ENCODE measurements at places on chromosomes 7 and 10.

- DNase-seq, result no peak
Observed at GRCh38 chr10:92691591-92692079, 1.9 kb downstream of the HHEX start.

- DNase-seq, result no peak
Observed at GRCh38 chr7:158299607-158300006, 288.0 kb downstream of the PTPRN2 start.

DNA sequence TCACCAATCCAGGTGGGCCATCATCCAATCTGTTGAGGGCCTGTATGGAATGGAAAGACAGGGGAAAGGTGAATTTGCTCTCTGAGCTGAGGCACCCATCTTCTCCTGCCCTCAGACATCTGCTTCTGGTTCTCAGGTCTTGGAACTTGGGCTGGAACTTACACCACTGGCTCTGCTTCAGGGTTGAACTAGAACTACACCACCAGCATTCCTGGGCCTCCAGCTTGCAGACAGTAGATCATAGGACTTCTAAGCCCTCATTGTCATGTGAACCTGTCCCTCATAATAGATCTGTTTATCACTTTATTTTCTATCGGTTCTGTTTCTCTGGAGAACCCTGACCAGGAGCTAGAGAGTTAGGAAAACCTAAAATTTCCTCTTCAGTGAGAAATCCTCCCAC lies 233.5 kb downstream of the CREB5 start:
- DNase-seq, result no peak

DNA sequence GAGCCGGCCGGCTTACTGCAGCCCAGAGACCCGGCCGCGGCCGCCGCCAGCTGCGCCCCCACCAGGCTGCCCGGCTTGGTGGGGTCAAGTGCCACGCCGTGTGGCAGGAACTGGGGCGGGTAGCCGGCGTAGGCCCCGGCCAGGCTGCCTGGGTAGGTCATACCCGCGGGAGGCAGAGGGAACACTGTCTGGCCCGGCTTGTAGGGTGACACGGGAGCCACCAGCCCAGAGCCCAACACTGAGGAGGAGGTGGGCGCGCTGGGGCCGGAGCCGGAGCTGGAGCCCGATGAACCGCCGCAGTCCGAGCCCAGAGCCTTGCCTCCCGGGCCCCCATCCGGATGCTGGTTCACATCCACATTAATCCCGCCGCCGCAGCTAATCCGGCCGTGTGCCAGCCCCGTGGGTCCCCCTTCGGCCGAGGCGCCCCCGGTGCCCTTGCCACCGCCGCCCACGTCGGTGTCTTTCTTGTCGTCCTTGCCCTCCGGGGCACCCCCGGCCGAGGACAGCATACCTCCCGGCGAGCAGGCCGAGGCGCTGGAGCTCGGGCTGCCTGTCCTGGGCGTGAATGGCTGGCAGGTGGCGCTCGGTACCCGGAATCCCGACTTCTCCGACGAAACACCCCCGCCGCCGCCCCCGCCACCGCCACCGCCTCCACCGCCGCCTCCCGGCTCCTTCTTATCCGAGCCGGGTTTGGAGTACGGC lies 2.0 kb downstream of the ZNF503 start:
- DNase-seq, result no peak

GRCh38 chr7:111855161-111855841 lies 293.0 kb upstream of the IMMP2L start:
- DNase-seq, result no peak

GRCh38 chr10:122186816-122187810 lies 84.0 kb upstream of the BTBD16 start:
- no peak for DNase-seq

- no peak for DNase-seq
Observed at GRCh38 chr7:7861211-7861633, 107.4 kb upstream of the GLCCI1 start.

DNA sequence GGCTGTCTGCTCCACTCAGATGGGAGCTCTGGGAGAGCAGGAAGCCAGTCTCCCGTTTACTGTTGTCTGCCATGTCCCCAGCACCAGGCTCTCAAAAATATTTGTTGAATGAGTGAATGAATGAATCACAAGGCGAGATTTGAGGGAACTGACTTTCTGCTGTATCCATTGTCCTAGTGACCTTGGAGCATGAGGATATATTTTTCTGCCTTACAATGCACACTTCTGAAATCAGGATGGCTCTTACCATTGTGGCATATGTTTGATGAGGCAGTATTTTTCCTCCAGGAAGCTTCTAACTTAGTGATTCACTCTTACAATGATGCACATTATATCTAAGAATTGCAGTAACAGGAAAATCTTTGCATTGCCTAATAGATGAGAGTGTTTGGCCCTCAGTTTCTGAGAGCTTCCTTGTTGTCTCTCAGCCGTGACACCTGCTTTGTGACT lies 136.4 kb downstream of the RPS24 start:
- no peak for DNase-seq

DNA sequence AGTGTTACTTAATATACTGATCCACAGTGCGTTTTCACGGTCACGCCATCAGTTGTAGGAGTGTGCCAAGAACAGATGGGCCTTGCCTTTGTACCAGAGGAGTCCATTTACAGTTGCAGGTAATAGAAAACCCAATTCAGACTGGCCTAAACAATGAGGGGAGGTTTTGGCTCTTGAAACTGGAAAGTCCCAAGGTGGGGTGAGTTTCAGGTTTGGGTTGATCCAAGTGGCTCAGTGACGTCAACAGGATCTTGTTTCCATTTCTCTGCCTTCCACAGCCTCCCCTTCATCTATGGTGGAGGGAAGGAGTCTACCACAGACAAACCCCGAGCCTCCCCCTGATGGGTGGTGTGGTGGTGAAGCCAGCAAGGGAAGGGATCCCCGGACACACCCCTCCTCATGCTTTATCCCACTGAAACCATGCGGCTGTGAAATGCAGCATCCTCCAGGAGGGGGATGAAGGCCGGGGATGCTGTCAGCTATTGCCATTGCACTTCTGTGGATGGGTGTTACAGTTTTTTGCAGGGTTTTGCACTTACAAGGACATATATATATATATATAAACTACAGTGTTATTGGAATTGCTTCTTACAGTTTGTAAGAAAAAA lies 14.8 kb upstream of the SH2D4B start:
- DNase-seq, result no peak

GRCh38 chr7:137626469-137627067 lies 220.2 kb downstream of the DGKI start:
- peak; percentile 22 for DNase-seq

GRCh38 chr7:37493123-37493522 lies 44.5 kb upstream of the ELMO1 start:
- DNase-seq, result no peak

GRCh38 chr10:89793649-89794254 lies 92.4 kb downstream of the KIF20B start:
- no peak for DNase-seq

DNA sequence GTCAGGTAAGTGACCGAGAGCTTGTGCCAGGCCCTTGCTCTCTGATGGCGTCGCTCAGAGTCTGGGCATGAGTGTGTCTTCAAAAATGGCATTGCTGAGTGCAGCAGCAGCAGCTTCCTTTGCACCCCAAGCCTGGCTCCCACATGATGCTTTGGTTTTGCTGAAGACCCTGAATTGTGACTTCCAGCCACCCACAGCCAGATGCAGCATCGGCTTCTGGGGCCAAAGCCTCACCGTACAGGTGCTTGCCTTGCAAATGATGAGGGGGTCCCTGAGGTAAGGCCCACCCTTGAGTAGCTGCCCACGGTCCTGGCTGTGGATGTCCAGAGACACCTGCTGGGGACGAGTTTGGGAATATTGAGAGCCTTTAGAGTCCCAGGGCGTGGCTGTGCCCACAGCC lies 57.9 kb downstream of the JAKMIP3 start:
- no peak for DNase-seq

GRCh38 chr7:25714013-25714412 lies 438.0 kb upstream of the NFE2L3 start:
- no peak for DNase-seq

DNA sequence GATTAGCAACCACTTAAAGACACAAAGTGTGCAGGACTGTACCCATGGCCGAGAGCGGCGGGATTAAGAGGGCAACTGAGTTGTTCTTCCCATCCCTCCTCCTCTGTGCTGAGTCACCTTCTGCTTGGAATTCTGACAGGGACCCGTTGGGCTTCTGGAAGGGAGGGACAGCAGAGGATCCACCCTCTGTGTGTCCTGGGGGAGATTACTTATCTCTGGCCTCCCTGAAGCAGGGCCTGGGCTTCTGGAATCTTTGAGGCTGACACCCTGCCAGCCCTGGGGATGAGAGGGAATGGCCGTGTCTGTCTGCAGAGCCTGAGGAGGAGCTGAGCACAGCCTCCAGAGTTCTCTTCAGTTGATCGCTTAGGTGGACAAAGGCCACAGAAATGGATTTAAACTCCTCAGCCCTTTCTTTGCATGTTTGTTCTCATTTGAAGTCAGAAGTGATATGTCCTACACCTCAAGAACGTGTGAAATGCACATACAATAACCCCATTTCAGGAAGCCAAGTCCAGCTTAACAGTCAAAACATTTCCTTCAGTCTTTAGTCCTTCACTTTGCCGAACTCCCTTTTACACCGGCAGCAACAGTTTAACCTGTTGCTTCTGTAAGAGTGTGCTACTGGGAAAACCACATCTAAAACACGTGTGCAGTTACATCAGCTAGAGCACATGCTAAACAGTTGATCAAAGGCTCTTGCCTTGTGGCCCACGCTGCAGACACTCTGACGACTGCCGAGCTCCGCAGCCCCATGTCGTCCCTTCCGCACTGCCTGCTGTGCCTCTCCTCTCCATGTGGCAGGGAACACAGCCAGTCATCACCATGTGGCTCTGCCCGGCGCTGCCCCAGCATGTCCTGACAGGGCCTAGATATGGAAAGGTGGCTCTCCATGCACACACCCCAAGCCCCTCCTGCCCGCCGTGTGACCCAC lies 55.7 kb downstream of the IKZF1 start:
- DNase-seq, result peak; percentile 68

DNA sequence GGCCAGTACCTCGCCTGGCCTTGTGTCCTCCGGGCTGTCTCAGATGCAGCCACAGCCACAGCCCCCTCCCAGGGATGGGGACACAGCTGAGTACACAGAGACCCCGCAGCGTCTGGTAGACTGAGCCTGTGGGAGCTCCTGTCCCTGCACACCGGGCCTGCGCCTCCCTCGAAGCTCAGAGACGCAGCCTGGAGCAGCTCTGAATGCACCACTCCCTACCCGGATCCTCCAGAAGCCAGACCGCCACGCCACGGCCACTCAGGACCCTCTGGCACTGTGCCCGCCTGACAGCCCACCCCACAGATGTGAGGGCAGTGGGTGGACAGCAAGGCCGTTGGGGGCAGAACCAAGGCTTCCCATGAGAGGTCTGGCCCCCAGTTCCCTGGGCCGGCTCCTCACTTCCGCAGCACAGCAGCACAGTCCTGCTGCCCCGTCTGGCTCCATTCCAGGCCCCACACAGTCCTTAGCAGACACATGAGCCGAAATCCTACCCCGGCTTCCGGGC lies 40.8 kb downstream of the PAPOLB start:
- no peak for DNase-seq

DNA sequence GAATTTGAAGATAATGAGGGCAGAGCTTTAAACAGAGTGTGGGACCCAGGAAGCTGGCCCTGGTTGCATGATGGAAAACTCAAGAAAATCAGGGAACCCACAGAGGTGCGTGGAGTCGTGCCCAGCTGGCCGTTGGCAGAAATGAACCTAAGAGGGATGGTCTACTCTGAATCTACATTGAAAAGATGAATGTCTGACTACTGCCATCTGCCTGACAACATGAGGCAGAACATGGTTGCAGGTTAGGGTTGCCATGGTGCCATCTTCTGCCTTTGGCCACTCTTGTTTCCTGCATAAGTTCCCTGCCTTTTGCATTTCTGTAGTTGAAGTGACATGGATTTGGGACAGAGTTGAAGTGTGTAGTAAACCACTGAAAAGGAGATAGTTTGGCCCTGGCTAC lies 138.5 kb upstream of the COBL start:
- DNase-seq, result no peak

DNA sequence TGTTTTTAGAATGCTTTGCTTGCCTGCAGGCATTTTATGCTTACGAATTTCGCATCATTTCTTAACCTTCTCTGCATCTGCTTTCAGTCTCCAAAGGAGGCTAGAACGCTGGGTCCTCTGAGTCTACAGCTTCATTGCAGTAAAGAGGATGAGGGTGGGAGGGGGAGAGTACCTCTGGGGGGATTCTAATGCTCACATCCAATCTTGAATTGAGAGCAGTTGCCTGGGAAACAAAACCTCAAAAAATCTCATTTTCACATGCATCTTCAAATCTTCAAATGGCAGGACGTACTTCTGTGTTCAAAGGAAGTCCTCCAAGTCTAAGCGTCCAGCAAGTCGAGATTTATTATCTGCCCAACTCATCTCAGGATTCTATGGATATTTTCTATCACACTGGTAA lies 100.7 kb upstream of the PRKCQ start:
- DNase-seq, result no peak

DNA sequence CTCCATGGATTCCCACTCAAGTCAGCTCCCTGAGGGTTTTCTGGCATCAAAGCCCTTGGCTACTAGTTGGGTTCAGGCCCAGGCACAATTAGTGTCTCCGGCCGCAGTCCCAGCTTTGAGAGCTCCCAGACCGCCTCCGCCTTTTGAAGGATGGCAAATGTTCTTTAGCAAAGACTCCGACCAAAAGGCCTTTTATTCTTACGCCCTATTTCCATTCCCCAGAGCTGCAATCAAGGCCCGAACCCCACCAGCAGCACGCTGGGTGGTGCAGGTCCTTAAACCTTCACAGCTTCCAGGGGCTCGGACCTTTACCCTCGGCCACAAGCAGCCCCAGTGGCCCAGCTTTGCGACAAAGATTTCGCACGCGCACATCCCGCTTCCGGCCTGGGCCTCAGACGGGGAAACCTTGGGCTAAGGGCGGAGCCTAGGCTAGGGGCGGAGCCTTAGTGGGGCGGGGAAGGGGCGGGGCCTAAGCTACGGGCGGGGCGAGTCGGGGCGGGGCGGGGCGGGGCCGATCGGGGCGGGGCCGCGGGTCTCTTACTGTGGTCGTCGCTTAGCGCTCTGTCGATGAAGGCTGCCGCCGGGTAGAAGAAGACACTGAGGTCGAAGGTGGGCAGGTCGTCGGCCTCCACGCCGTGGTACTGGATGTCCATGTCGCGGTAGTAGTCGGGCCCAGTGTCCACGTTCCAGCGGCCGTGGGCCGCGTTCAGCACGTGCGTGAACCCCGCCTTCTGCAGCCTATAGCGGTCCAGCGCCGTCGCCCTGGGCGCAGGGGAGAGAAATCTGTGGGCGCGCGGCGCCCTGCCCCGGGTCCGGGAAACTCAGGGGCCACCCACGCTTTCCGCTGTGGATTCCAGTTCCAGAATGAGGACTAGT lies 68.0 kb upstream of the SAMD8 start:
- DNase-seq, result peak; percentile 54

DNA sequence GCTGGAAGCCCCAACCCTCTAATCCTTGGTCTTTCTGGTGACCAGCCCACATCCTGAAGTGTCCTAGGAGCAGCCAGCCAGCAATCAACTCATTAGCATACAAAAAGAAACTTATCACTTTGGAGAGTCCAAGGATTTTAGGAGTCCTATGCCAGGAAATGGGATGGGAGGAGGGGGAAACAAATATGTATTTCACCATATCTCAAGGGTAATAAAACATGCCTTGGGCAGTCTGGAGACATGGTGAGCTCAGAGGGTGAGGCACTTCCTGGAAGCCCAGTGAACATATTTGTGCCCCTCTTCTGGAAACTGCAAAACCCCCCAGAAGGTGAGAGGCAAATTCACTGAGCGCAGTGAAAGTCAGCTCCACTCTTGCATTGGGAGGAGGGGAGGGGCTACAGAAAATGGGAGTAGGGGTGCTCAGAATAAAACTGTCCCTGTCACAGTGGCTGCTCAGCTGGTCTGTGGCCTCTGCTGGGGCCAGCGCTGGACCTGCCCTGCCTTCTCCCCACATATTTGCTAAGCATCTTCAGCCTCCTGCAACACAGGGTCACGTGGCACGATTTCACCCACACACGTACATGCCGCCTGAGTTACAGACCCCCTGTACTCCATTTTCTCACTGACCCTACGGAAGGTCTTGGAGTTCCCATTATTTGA lies 17.7 kb upstream of the ZMIZ1 start:
- DNase-seq, result no peak
